ENCODE measurements at places on chromosomes 13 and 19.

GRCh38 chr13:98451676-98452470, 125.0 kb downstream of the STK24 start:
- DNase-seq: no peak

DNA sequence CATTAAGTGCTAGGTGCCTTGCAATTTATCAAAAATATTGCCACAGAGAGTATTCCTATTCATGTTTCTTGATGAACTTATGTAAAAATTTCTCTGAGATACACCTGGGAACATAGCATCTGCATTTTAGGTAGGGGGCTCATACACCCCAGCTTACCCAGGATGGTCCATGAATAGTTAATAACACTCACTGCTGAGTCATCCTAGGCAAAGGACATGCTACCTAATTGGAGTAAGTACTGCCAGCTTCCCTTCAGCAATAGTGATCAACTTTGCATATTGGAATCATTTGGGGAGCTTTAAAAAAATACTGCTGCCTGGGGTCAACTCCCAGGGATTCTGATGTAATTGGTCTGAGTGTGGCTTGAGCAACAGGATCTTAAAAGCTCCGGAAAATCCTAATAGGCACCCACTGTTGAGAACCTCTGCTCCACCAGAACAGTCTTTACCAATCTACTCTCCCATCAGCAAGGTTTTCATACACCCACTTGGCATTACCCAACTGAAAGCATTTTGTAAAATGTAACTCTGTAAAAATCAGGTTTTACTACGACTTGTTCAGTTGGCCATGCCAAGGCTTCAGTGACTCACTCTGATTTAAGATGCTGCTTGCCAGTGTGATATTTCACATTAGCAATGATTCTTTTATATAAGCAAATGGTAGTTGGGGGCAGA, 67.2 kb upstream of the FNDC3A start:
- no peak for DNase-seq

- DNase-seq: no peak
Measured at GRCh38 chr19:41295499-41295898, 14.5 kb upstream of the CCDC97 start.

DNA sequence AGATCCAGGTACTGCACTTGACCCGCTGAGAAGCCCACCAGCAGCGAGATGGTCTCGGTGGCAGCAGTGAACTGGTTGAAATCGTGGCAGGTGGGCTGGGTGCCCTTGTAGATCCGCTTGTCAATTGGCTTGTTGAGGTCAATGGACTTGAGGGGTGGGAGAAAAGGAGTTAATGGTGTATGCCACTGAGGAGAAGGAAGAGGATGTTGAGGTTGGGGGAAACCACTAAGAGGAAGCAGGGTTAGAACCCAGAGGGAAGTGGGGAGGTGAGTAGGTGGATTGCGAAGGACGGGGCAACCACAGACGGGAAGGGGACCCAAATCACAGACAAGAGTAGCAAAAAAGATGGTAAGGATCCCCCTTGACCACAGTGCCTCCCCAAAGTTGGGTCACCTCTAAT, 1.7 kb downstream of the DMWD start:
- DNase-seq: no peak

DNA sequence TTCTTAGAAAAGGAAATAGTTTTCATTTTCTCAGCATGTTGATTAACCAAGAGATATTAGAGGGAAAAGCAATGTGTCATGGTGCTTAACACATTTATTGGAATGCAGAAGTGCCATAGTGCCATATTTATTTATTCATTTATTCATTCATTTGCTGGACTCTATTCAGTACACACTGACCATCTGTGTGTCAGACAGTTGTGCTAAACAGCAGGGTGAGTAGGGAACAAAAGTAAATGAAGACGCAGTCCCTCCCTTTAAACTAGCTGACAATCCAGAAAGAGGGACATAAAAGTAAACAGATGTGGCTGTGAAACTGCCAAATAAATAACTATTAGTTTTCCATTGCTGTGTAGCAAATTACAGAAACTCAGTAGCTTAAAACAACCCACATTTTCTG, 323.7 kb downstream of the MTUS2 start:
- no peak for DNase-seq
